Esophagus muscularis mucosa (tissue), 4 donors: ENCODE measurements at places on chromosomes 11 and 22. TPM values are rescaled to one million over a fixed set of nuclear protein-coding genes. Genes with fewer than 3 reads are reported as not detected.

- peaks cover 17% of the 10 kb centered on the region for H3K4me1 ChIP-seq
- DNase-seq, result no peak
- no peak overlapping the region for H3K4me3 ChIP-seq
- H3K36me3 ChIP-seq, result peaks cover 34% of the 10 kb centered on the region
- no peak overlapping the region for H3K27ac ChIP-seq
Observed at GRCh38 chr22:43162412-43163150, 11.2 kb downstream of the TSPO start.

DNA sequence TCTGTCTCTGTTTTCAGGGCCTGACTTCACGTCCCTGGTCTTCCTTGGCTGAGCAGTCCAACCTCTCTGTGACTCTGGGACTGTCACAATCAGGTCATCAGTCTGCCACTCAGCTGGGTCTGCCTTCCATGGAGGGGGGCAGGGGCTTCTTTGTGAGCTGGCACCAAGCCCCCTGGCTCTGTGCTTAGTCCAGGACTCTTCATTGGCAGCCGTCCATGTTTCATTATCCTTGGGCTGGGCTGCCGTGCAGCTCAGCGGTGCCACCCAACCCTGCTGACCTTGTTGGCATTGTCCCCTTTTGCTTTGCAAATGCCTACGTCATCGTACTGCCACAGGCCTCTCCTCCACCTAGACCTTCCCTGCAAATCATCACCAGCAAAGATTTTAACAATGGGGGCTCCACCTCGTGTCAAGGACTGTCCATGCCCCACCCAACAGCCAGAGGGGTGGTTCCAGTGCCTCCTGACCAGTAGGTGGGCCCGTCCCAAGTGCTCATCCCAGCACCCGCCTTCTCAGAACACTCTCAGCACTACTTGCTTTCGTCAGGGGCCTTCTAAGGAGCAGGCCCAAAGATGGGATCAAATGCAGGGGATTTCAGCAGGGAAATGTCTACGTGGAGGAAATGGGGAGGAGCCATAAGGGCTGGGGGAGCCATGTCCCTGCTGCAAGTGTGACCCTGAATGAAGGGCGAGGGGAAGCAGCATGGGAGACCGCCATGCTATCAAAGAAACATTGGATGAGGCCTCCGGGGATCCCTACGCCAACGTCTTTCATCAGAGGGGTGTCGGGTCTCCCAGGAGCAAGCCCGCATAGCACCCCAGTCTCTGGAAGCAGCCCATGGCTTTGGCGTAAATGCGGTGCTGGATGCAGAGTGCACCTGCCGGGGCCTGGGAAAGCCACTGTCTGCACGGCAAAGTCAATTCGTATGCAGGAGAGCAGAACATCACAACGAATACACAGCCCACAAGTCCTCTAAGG, 18.2 kb downstream of the KRTAP5-6 start:
- H3K27me3 ChIP-seq, result peaks cover 53% of the 10 kb centered on the region
- no peaks in the 10 kb centered on the region for H3K4me1 ChIP-seq
- no peak for DNase-seq
- H3K27ac ChIP-seq, result no peak overlapping the region
- no peak overlapping the region for H3K4me3 ChIP-seq

DNA sequence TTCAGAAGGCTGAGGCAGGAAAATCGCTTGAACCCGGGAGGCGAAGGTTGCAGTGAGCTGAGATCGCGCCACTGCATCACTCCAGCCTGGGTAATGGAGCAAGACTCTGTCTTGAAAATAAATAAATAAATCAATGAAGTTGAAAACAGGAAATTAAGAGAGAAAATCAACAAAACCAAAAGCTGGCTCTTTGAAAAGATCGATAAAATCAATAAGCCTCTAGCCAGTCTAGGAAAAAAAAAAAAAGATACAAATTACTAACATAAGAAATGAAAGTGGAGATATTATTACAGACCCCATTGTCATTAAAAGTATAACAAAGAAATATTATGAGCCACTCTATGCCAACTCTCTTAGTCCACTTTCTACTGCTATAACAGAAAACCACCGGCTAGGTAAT, 48.0 kb upstream of the NUP160 start:
- no peaks in the 10 kb centered on the region for H3K4me1 ChIP-seq
- no peak overlapping the region for H3K4me3 ChIP-seq
- no peaks in the 10 kb centered on the region for H3K36me3 ChIP-seq
- H3K27me3 ChIP-seq, result no peaks in the 10 kb centered on the region
- no peak for DNase-seq

- H3K27me3 ChIP-seq, result no peaks in the 10 kb centered on the region
- no peaks in the 10 kb centered on the region for H3K36me3 ChIP-seq
- no peak overlapping the region for H3K4me3 ChIP-seq
- no peak for DNase-seq
Observed at GRCh38 chr11:32847511-32847910, 17.8 kb downstream of the PRRG4 start.

- peaks cover 6% of the 10 kb centered on the region for H3K36me3 ChIP-seq
- H3K4me1 ChIP-seq, result peaks cover 65% of the 10 kb centered on the region
- H3K27me3 ChIP-seq, result no peaks in the 10 kb centered on the region
- H3K4me3 ChIP-seq, result peak overlapping the region; percentile 61
- H3K27ac ChIP-seq, result peak overlapping the region; percentile 79
Observed at GRCh38 chr11:33701302-33702230, 940 bp upstream of the C11orf91 start.

GRCh38 chr11:121445071-121445768, 6.9 kb upstream of the SORL1 start:
- H3K4me1 ChIP-seq, result no peaks in the 10 kb centered on the region
- H3K36me3 ChIP-seq, result no peaks in the 10 kb centered on the region
- H3K27ac ChIP-seq, result no peak overlapping the region
- no peaks in the 10 kb centered on the region for H3K27me3 ChIP-seq
- no peak for DNase-seq

GRCh38 chr11:120839846-120840402, 184.0 kb upstream of the TBCEL start:
- no peaks in the 10 kb centered on the region for H3K36me3 ChIP-seq
- H3K27me3 ChIP-seq, result no peaks in the 10 kb centered on the region
- DNase-seq, result no peak
- H3K27ac ChIP-seq, result no peak overlapping the region

DNA sequence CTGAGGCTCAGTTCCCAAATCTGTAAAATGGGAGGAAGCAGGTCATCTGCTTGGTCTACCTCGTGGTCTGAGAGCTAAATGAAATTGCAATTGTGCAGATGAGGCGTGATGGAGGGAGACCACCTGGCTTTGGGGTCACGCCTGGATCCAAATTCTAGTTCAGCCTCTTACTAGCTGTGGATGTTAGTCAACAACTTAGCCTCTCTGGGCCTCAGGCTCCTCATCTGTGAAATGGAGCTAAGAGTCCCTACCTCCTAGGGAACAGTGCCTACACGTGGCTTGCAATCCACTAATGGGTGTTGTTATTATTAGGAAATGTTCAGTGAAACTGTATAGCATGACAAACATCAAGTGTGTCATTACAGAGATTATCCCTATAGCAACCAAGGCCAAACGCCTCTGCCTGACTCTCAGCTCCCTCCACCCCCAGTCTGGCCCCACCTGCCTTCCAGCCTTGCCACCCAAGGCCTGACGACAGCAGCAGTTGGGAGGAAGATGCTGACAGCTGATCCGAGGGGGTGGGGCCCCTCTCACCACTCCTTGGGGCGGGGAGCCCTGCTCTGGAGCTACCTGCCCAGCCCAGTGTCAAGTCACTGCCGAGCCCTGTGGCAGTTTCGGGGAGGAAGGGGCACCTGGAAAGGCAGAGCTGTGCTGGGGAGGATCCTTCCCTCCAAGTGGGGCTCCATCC, 1.7 kb upstream of the RHOD start:
- H3K27ac ChIP-seq, result no peak overlapping the region
- peaks cover 28% of the 10 kb centered on the region for H3K4me1 ChIP-seq
- H3K36me3 ChIP-seq, result no peaks in the 10 kb centered on the region
- H3K27me3 ChIP-seq, result no peaks in the 10 kb centered on the region
- DNase-seq, result no peak

- peaks cover 99% of the 10 kb centered on the region for H3K4me1 ChIP-seq
- no peaks in the 10 kb centered on the region for H3K27me3 ChIP-seq
- peak overlapping the region; percentile 95 for H3K27ac ChIP-seq
- peaks cover 46% of the 10 kb centered on the region for H3K36me3 ChIP-seq
Observed at GRCh38 chr11:64854534-64855502, 10.4 kb upstream of the CDC42BPG start.

- no peak overlapping the region for H3K27ac ChIP-seq
- no peak overlapping the region for H3K4me3 ChIP-seq
- H3K36me3 ChIP-seq, result no peaks in the 10 kb centered on the region
- H3K27me3 ChIP-seq, result no peaks in the 10 kb centered on the region
- no peak for DNase-seq
- H3K4me1 ChIP-seq, result no peaks in the 10 kb centered on the region
Observed at GRCh38 chr11:47881145-47881544, 33.0 kb upstream of the NUP160 start.

DNA sequence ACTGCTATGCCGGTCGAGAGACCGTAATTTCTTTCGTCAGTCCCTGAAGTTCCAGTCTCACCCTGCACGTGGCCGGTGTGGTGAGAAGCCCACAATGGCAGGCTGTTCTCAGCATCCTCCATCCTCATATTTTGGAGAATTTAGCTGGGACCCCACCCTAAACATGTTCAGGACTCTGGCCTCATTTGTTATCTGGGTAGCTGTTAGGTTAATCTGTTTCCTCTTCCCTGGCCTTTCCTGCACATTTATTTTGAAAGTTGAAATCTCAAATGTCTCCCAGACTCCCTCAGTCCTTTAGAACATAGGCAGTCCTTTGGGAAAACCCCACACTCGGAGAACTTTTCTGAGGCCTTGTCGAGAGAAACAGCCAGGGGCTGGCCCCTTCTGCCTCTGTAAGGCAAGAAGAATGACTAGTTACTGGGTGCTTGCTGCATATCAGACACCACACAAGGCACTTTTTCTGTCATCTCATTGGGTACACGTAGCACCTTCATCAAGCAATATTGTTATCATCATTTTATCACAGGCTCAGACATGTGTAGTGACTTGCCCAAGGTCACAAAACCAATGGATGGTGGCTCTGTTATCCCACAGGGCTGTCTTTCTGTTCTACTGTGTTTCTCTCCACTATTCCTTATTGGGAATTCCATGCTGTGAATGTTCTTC, 109.3 kb upstream of the CRYBB3 start:
- no peak overlapping the region for H3K27ac ChIP-seq
- peaks cover 15% of the 10 kb centered on the region for H3K4me1 ChIP-seq
- DNase-seq, result no peak

C11orf58 gene
- 144 TPM for total RNA-seq

ARHGAP8 gene
- total RNA-seq, result not detected

OR8D4 gene
- not detected for total RNA-seq

PLXNB2 gene
- 159 TPM for total RNA-seq

FGF19 gene
- total RNA-seq, result not detected

GDPD5 gene
- total RNA-seq, result 5.1 TPM

PRR33 gene
- not detected for total RNA-seq
